Naive thymus-derived CD4-positive, alpha-beta T cell (primary cell): ENCODE measurements at places on chromosomes 6 and 20. TPM values are rescaled to one million over a fixed set of nuclear protein-coding genes. Genes with fewer than 3 reads are reported as not detected.

- no peaks in the 10 kb centered on the region for H3K4me1 ChIP-seq
- H3K4me3 ChIP-seq: no peak overlapping the region
- H3K36me3 ChIP-seq: no peaks in the 10 kb centered on the region
- no peak for DNase-seq
- H3K27me3 ChIP-seq: peaks cover 14% of the 10 kb centered on the region
Measured at GRCh38 chr6:27311806-27312145, 297 bp downstream of the POM121L2 start.

GRCh38 chr6:96563853-96564252 is 925 bp downstream of the FHL5 start:
- DNase-seq: no peak
- no peaks in the 10 kb centered on the region for H3K4me1 ChIP-seq
- H3K36me3 ChIP-seq: no peaks in the 10 kb centered on the region
- H3K27me3 ChIP-seq: no peaks in the 10 kb centered on the region
- no peak overlapping the region for H3K4me3 ChIP-seq

DNA sequence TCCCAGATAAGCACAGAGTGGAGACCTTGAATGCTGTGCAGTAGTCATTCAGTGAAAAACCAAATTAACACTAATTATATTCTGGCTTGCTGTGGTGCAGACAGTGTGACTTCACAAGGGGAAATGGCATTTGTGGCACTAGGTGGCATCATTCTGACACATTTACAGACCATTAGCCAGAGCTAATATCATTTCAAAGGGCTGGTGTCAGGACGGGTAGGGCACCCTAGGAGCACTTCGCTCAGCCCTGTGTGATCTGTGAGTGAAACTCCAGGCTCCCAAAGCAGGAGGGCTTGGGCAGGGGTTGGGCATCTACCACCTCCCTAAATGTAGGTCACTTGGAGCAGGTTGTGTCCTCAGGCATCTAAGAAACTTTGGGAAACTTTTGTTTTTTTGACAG is 555.8 kb downstream of the PKHD1 start:
- no peaks in the 10 kb centered on the region for H3K27me3 ChIP-seq
- DNase-seq: no peak
- H3K4me1 ChIP-seq: no peaks in the 10 kb centered on the region
- no peak overlapping the region for H3K27ac ChIP-seq
- no peaks in the 10 kb centered on the region for H3K36me3 ChIP-seq
- no peak overlapping the region for H3K4me3 ChIP-seq

- no peaks in the 10 kb centered on the region for H3K36me3 ChIP-seq
- H3K4me3 ChIP-seq: no peak overlapping the region
- DNase-seq: no peak
- H3K4me1 ChIP-seq: peaks cover 11% of the 10 kb centered on the region
- H3K27me3 ChIP-seq: no peaks in the 10 kb centered on the region
Measured at GRCh38 chr6:99522531-99522930, 7.3 kb upstream of the USP45 start.

Gene CD40
- total RNA-seq: 10.0 TPM

Gene JPH2
- total RNA-seq: 0.13 and 0.17 TPM in 2 replicates

- H3K27ac ChIP-seq: no peak overlapping the region
- no peaks in the 10 kb centered on the region for H3K4me1 ChIP-seq
- H3K4me3 ChIP-seq: no peak overlapping the region
- no peaks in the 10 kb centered on the region for H3K36me3 ChIP-seq
Measured at GRCh38 chr6:53250176-53251032, 98.3 kb downstream of the ELOVL5 start.

Gene MANEA
- 13.3 TPM for total RNA-seq

GRCh38 chr6:40268614-40269013 is 318.6 kb downstream of the LRFN2 start:
- H3K27ac ChIP-seq: no peak overlapping the region
- H3K27me3 ChIP-seq: no peaks in the 10 kb centered on the region
- H3K4me1 ChIP-seq: no peaks in the 10 kb centered on the region
- DNase-seq: no peak

Gene KCNQ5
- 4.5 and 5.6 TPM in 2 replicates for total RNA-seq

DNA sequence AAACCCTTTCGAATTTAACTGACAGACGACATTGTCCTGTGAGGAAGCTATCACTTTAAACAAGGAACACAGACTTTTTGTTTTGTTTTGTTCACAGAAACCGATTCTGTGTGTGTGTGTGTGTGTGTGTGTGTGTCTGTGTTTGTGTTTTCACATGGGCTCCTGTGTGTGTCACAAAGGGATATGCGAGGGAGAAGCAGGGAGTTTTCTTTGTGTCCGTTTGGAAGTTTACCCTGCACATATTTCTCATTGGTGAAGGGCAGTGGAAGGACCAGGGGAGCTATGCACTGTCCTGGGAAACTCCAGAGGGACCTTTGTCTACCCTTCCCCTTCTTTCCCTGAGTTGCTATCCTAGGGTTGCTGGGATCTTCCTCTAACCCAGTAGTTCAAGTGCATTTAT is 17.7 kb downstream of the POM121L2 start:
- DNase-seq: no peak
- no peaks in the 10 kb centered on the region for H3K36me3 ChIP-seq
- peaks cover 74% of the 10 kb centered on the region for H3K27me3 ChIP-seq
- H3K27ac ChIP-seq: no peak overlapping the region

Gene PRSS16
- total RNA-seq: 0.49 TPM

Gene TMEM74B
- total RNA-seq: not detected

- no peaks in the 10 kb centered on the region for H3K36me3 ChIP-seq
- no peaks in the 10 kb centered on the region for H3K4me1 ChIP-seq
- H3K27me3 ChIP-seq: no peaks in the 10 kb centered on the region
- no peak overlapping the region for H3K27ac ChIP-seq
- H3K4me3 ChIP-seq: no peak overlapping the region
Measured at GRCh38 chr6:105692613-105693215, 289.8 kb upstream of the PREP start.

GRCh38 chr6:143136647-143137046 is 76.0 kb downstream of the AIG1 start:
- no peak for DNase-seq
- H3K27ac ChIP-seq: no peak overlapping the region
- no peaks in the 10 kb centered on the region for H3K4me1 ChIP-seq
- H3K4me3 ChIP-seq: no peak overlapping the region

DNA sequence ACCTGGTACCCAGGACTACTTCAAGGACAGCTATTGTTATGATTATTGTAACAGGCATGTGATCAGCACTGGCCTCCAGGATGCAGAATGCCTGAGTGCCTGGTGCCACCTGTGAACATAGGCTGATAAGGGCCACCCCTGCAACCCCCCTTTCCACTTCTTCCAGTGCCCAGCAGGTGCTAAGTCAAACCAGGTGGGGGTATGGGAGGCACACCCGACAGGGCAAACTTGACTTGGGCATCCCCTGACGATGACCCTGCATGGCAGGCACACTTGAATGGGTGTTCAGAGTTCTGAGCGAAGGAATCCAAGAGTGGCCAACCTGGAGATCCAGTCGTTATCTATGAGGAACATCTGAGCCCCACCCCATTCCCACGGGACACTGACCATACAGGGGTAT is 3.4 kb downstream of the ADA start:
- no peaks in the 10 kb centered on the region for H3K27me3 ChIP-seq
- no peaks in the 10 kb centered on the region for H3K36me3 ChIP-seq
- peak overlapping the region; percentile 9 for H3K4me3 ChIP-seq
- no peak for DNase-seq
- peaks cover 74% of the 10 kb centered on the region for H3K4me1 ChIP-seq

DNA sequence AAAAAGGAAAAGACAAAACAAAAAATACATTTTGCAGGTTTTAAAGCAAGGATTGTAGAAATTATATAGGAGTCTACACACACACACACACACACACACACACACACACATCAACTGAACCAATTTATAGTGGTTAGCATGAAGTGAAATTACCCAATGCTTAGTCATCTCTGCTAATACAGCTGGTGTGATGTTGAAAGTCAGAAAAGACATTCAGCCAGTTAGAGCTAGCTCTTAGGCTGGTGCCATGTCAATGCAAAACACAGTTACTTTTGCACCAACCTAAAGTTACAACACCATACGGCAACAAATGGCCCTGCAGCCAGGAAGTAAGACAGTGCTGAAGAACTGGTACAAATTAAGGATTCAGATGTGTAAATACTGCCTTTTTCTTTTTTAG is 15.2 kb downstream of the FAM210B start:
- DNase-seq: no peak
- no peaks in the 10 kb centered on the region for H3K36me3 ChIP-seq
- H3K27me3 ChIP-seq: no peaks in the 10 kb centered on the region
- H3K27ac ChIP-seq: no peak overlapping the region
- H3K4me1 ChIP-seq: no peaks in the 10 kb centered on the region

DNA sequence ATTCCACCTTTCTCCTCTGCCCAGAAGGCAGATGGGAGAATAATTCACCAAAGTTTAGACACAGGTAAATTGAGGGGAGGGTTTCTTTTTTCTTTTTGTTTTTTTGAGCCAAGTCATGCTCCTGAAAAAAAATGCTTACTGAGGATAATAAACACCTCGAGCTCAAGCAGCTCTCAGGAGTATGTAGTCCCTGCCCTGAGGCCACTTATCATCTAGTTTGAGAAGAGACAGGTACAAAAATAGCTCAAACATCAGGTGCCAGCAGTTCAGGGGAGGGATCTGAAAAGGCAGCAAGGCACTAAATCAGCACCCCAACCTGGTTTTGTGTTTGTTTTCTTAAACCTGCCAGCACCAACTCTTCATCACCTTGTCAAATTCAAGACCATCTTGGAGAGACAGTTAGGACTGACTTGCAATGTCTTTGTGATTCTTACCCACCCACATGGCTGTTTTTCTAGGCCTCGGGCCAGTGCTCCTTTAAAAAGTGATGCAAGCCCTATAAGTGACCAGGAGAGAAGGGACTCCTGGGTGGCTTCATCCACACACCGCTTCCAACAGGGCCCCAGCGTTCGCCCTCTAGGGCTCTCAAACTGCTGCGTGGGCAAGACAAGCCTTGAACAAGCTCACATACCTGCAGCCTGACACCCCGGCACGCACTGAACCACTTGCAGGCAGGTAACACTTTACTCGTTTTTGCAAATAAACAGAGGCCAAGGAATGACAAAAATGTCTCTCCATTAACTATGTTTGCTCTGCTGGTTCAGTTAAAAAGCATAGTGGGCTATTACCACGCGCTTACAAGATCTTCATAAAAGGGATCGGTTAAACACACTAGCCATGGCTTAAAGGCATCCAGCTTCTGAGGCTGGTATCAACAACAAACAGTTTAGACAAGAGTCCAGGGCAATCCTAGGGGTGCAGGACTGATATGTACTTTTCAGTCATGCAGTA is 13.9 kb downstream of the JAG1 start:
- no peaks in the 10 kb centered on the region for H3K36me3 ChIP-seq
- no peak for DNase-seq
- H3K4me1 ChIP-seq: no peaks in the 10 kb centered on the region
- no peak overlapping the region for H3K27ac ChIP-seq
- no peaks in the 10 kb centered on the region for H3K27me3 ChIP-seq
- no peak overlapping the region for H3K4me3 ChIP-seq

DNA sequence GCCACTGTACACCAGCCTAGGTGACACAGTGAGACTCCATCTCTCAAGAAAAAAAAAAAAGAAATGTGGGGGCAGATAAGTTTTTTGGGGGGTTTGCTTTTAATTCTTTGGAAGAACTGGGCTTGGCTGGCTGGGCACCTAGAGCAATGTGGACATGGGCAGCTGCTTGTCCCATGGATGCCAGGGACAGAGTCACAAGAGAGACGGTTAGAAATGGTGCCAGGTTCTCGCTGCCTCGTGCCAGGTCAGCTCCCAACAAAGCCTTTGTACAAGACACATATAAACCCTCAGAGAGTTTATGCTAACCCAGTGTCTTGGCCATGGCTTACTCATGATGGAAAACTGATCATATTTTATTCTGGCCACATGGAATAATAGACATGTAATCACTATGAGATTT is 76.2 kb upstream of the ESR1 start:
- H3K4me1 ChIP-seq: no peaks in the 10 kb centered on the region
- H3K36me3 ChIP-seq: no peaks in the 10 kb centered on the region
- H3K27ac ChIP-seq: no peak overlapping the region
- no peak for DNase-seq
- H3K27me3 ChIP-seq: no peaks in the 10 kb centered on the region

GRCh38 chr6:142251930-142252445 is 49.8 kb upstream of the ADGRG6 start:
- DNase-seq: no peak
- no peak overlapping the region for H3K4me3 ChIP-seq
- H3K36me3 ChIP-seq: no peaks in the 10 kb centered on the region
- H3K27me3 ChIP-seq: no peaks in the 10 kb centered on the region
- H3K27ac ChIP-seq: no peak overlapping the region

GRCh38 chr6:34148631-34149451 is 3.0 kb upstream of the GRM4 start:
- H3K27me3 ChIP-seq: peaks cover 8% of the 10 kb centered on the region
- no peak overlapping the region for H3K27ac ChIP-seq
- peaks cover 8% of the 10 kb centered on the region for H3K4me1 ChIP-seq
- H3K4me3 ChIP-seq: no peak overlapping the region
- no peak for DNase-seq

Gene MEI4
- total RNA-seq: 0.08 TPM

- H3K36me3 ChIP-seq: no peaks in the 10 kb centered on the region
- no peak overlapping the region for H3K27ac ChIP-seq
- no peak overlapping the region for H3K4me3 ChIP-seq
- H3K4me1 ChIP-seq: no peaks in the 10 kb centered on the region
- no peaks in the 10 kb centered on the region for H3K27me3 ChIP-seq
Measured at GRCh38 chr20:57047281-57048026, 219.0 kb downstream of the BMP7 start.

Gene C2
- total RNA-seq: 2.3 TPM

Gene NRSN1
- total RNA-seq: not detected in 2 replicates

DNA sequence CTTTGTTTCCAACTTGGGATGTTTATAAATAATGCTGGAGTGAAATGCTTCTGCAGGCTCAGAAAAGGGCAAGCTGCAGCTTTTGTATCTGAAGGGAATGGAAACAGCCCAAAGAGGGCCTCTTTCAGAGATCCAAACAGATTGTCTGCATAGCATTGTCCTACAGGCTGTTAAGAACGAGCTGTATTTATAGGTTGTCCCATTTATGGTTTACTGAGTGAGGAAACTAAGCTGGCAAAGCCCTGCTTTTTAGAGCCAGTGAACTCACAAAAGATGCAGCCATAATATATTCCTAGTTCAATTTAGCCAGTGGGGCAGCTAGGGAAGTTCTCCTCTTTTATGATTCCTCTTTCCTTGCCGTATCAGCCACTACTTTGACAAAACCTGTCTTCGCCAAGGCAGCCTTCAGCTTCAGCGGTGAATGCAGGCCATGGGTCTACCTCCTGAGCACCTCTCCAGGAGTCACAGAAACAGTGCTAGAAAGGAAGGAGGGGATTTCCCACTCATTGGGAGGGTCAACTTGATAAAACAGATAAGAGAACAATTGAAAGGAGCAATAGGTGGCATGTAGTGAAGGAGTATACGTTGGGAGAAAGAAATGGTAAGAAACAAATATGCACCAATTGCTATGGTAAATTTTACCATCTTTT is 15.0 kb downstream of the KIAA0319 start:
- no peaks in the 10 kb centered on the region for H3K27me3 ChIP-seq
- no peaks in the 10 kb centered on the region for H3K4me1 ChIP-seq
- H3K36me3 ChIP-seq: no peaks in the 10 kb centered on the region
- no peak overlapping the region for H3K27ac ChIP-seq
- no peak for DNase-seq

- H3K4me1 ChIP-seq: no peaks in the 10 kb centered on the region
- H3K27me3 ChIP-seq: no peaks in the 10 kb centered on the region
- no peaks in the 10 kb centered on the region for H3K36me3 ChIP-seq
- H3K4me3 ChIP-seq: no peak overlapping the region
Measured at GRCh38 chr6:827431-827830, 134.5 kb upstream of the EXOC2 start.
